ENCODE measurements at places on chromosomes 12 and 14.
A peak's percentile ranks its signal among the peaks of the same experiment; 100 is the strongest.

GRCh38 chr12:53657041-53657440 is 18.8 kb downstream of the ATP5MC2 start:
- DNase-seq = no peak

GRCh38 chr12:11949738-11950411 is 120.9 kb upstream of the BCL2L14 start:
- DNase-seq = no peak

- DNase-seq = no peak
Observed at GRCh38 chr12:105467710-105468366, 137.3 kb downstream of the C12orf75 start.

DNA sequence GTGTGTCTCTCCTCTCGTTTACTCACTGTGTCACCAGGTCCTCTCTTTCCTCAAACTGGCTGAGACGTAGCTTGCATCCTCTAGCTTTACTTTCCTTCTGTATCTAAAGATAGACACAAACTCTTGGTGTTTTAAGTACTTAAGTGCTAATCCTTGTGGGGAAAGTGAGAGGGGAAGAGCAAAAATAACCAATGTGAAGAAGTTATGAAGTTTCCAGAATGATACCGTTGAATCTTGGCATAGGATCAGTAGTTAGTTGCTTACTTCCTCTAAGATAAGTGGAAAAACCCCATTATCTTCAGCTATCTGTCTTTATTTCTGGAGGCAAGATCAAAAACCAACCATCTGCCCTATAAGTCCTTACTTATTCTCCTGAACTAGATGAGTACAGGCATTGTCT is 10.6 kb downstream of the FAR2 start:
- no peak for DNase-seq

DNA sequence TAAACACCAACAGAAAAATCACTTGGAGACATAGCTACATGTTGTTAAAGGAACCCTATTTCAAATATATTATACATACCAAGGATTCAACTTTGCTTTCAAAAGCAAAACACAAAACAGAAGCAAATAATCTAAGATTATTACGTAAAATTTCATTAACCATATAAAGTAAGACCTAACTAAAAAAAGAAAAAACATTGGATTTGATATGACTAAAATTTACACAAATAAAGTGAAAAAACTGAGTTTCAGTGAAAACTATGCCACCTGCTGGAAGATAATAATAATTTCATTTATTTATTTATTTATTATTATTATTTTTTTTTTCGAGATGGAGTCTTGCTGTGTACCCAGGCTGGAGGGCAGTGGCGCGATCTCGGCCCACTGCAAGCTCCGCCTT is 45.2 kb downstream of the WDHD1 start:
- peak; percentile 12 for DNase-seq

DNA sequence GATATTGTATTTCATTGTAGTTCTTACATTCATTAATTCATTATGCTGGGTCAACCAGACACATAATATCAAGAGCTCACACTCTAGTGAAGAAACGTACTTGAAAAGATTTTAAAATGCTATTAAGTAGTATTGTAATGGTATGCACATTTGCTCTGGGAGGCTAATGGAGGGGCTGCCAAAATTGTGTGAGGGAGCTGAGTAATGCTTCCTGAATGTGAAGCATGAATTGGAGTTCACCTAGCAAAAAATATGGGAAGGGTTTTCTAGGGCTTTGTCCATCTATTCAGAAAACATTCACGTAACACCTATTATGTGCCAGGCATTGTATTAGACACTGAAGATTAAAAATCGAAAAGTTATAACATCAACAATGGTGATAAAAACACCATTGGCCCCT is 403.8 kb upstream of the PDE3A start:
- DNase-seq = no peak

GRCh38 chr12:128418944-128419343 is 152.0 kb downstream of the TMEM132C start:
- DNase-seq = no peak

- no peak for DNase-seq
Observed at GRCh38 chr12:110174373-110174996, 50.3 kb downstream of the IFT81 start.

DNA sequence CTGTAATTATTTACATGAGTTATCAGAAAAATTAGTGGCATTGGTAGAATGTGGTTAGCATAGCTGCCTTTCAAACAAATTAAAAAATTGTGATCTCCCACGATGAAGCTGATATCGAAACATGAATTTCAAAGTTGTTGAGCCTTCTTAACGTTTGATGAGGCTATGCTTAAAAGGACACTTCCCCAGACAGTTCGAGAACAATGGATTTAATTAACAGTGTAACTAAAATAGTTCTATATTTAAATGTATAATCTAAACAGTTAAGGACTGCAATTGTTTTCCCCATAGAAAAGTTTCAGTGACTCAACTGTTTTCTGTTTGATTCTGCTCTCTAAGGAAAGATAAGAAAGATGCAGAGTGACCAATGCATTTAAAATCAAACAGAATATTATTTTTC is 1.6 kb downstream of the CLEC2B start:
- no peak for DNase-seq

GRCh38 chr12:128205145-128205544 is 61.8 kb upstream of the TMEM132C start:
- no peak for DNase-seq

- DNase-seq = no peak
Observed at GRCh38 chr12:46898989-46899388, 73.2 kb upstream of the SLC38A4 start.

GRCh38 chr14:77917491-77918201 is 117.7 kb downstream of the ADCK1 start:
- DNase-seq = no peak

- DNase-seq = no peak
Observed at GRCh38 chr12:25324861-25325260, 74.1 kb upstream of the KRAS start.

DNA sequence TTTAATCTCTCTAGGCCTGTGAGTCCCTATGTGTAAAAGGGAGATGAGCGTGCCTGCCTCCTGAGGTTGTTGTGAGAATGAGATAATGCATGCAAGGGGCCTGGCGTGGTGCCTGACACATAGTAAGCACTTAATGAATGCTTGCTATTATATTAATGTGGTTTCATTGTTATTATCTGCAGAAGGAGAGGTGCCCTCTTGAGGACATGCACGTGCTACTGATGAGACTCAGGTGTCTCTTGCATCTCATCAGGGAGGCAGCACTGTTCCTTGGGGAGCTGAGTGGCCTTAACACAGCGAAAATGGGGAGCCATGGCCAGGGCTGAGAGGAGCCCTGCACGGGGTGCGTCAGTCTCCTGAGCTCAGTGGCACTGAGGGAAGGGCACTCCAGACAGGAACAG is 29.9 kb upstream of the BCDIN3D start:
- peak; percentile 7 for DNase-seq

GRCh38 chr14:77306416-77306815 is 14.3 kb downstream of the POMT2 start:
- no peak for DNase-seq

GRCh38 chr12:118311666-118312065 is 61.0 kb downstream of the TAOK3 start:
- no peak for DNase-seq

GRCh38 chr12:75820848-75821578 is 210.6 kb downstream of the PHLDA1 start:
- DNase-seq = peak; percentile 98
